ENCODE measurements at places on chromosomes 3 and 15.

- no peak for DNase-seq
Observed at GRCh38 chr3:102233881-102234280, 200.9 kb upstream of the ZPLD1 start.

DNA sequence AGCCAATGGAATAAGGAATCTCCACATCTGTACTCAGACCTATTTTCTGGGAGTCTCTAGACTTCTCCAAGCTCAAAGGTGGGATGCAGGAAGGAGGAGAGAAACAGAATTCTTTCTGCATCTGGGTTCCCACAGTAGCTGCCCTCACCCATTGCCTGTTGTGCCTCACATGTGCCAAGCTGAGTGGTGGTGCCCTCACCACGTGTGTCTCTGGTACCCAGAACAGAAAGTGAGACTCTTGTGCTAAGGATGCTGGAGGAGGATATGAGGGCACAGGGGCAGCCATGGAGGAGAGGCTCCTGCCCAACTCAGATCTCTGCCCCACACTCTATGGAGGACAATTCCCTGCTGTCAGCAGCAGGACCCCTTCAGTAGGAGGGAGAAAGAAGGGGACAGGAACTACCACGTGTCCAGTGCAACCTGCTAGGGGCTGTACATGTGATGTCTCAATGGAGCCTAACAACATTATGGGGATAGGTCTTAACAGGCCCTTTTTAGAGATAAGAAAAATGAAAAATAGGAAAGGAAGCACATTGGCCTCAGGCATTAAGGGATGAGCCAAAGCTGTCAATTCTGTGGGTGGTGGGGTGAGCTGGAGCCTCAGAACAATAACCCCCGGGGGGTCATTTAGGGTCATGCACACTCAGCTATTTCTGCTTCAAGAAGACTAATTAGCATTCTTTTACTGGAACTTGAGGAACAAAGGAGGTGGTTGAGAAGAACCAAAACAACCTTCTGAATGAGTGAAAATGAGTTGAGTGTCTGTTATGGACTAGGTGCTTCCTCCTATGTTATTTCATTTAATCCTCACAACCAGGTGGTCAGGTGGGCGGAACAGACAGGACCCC lies 16.3 kb upstream of the NOX5 start:
- no peak for DNase-seq

DNA sequence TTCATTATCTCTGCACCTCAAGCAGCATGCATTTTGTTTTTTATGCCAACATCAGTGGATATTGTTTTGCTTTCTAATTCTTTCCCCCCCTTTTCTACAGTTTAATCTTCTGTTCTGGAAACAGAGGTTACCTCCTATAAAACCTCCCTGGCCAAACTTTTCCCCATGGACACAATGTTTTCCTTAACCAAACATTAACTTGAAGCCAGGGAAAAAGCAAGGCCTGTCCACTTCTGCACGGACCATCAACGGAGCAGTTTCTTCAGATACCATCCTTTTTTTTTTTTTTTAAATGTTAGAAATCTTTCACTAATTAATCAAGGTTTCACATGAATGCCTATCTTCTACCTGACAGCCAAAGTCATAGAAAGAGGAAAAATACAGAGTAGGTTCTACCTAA lies 127.0 kb downstream of the ADAMTS9 start:
- DNase-seq = no peak

GRCh38 chr3:183506674-183507320 lies 48.7 kb downstream of the KLHL6 start:
- DNase-seq = no peak

DNA sequence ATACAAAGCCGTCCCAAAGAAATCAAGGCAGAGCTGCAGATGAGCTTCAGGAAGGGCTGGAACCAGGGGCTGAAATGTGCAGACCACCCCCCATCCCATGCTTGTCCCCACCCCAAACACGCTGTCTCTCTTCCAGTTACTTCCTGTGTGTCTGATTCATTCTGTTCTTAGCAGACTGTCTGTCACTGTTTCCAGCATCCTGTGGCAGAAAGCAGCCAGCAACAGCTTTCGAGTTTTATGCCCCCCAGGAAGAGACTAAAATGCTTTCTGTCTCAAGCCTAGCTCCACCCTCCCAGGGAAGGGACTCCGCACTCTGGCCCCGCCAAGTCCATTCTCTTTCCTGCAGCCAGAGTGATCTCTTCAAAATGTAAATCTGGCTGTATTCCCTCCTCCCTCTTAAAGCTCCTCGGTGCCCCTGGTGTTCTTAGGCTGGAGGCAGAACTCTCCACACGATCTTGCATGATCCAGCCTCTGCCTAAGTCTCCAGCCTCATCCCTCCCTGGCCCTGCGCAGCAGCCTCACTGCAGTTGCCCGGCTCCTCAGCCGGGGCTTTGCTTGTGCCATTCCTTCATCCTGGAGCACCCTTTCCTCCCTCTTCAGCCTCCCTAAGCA lies 41.5 kb downstream of the HRH1 start:
- no peak for DNase-seq

DNA sequence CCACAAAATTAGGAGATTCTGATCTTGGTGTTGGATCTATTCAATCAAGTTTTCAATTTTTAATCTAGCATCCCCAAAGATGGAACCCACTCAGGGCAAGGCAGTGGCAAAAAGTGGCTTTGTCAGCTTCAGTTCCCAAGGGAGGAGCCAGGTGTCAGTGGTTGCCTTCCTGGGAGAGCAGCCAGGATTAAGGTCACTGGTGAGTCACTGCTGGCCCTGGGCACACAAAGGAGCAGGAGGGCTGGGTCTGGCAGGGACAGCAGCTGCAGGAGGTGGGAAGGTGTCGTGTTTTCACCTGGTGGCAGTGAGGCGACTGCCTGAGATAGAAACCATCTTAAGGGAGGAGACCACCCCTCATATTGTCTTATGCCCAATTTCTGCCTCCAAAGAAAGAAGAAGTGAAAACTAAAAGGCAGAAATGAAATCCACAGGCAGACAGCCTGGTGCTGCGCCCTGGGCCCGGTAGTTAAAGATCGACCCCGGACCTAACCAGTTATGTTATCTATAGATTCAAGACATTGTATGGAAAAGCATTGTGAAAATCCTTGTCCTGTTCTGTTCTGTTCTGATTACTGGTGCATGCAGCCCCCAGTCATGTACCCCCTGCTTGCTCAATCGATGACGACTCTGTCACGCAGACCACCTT lies 5.9 kb upstream of the KLHL25 start:
- DNase-seq = no peak

- no peak for DNase-seq
Observed at GRCh38 chr3:180447136-180447535, 154.8 kb upstream of the TTC14 start.

DNA sequence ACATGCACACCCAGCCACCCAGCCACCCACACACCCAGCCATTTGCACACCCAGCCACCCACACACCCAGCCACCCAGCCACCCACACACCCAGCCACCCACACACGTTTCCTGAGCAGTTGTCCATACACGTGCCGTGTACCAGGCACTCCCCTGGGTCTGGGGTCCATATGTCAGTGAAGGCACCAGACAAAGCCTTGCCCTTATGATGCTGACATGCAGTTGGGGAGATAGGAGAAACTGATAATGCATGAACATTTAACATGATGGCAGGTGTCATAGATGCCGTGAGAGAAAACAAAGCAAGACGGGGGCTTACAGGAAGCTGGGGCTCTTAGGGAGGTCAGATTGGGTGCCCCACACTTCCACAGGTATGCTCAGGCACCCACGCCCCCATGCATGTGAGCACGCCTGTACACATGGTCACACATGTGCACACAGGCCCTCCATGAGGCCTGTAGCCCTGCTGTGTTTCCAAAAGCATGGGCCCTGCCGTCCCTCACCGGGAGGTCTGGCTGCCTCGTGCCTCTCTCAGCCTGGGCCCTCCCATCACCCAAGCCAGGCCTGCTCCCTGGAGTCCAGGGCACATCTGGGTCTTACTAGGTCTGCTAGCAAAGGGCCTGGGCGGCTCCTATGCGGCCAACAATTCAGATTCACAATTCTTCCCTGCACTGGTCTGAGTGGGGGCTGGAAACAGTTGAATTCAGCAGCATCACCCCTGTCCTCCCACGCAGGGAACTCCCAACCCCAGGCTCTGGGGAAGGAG lies 3.6 kb upstream of the DNAJB8 start:
- no peak for DNase-seq

DNA sequence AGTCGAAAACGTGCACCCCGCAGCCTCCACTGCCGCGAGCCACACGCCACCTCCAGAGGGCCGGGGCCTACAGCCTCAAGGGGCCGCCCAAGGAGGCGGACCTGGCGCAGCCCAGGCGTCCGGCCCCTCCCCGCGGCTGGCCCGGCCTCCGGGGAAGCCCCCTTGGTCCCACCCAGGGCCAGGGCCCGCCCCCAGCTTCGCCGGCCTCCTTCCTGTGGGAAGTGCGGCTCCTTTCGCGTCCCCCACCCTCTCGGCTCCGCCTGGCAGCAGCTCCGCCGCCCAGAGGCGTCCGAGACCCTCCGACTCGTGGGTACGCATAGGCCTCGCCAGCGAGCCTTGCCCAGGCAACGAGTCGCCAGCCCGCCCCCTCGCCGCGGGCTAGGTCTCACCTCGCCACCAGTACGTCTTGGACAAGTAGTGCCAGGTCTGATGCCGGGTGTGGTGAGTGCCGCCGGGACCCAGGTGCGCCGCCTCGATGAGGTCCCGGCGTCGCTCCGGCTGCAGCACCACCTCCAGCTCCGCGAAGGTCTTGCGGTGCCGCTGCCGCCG lies 642 bp downstream of the ZBTB11 start:
- no peak for DNase-seq

- DNase-seq = no peak
Observed at GRCh38 chr3:29242296-29242695, 38.6 kb upstream of the RBMS3 start.

GRCh38 chr3:110236976-110237610 lies 834.5 kb upstream of the NECTIN3 start:
- DNase-seq = no peak

DNA sequence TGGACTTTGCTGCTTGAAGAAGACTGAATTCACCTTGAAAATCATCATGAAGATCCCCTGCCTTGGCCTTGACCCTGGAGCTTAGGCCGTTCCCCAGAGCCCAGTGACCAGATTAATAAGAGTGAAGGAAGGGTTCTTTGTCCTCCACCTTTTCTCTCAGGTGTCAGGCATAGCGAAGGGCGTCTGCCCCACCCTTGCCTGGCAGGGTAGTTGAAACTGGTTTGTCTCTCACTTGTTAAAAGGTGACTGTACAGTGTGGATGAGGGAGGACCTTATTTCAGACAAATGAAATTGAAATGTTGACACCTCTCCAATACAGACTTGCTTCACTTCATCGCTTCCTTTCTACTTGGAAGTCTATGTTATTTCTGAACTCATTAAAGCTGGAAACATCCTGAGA lies 223.7 kb upstream of the BHLHE40 start:
- no peak for DNase-seq

GRCh38 chr3:36993326-36994283 lies at the start of gene MLH1:
Gene MLH1 (plus strand): TSS chr3:36993518. CDS start chr3:36993548, 30 bp downstream.
- no peak for DNase-seq

DNA sequence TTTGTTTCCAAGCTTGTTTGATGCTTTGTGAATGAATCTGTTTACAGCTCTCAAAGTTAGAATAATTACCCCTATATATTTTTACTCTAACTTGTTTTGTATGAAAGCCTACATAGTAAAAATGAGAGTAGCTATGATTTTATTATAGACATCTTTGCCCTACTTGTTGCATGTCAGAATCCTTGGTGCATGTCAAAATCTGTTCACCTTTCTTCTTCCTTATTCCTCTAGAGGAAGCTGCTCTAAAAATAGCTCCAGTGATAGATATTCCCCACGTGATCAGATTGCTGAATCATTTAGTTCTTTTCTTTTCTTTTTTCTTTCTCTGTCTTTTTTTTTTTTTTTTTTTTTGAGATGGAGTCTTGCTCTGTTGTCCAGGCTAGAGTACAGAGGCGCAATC lies 39.8 kb downstream of the LRRC49 start:
- no peak for DNase-seq

DNA sequence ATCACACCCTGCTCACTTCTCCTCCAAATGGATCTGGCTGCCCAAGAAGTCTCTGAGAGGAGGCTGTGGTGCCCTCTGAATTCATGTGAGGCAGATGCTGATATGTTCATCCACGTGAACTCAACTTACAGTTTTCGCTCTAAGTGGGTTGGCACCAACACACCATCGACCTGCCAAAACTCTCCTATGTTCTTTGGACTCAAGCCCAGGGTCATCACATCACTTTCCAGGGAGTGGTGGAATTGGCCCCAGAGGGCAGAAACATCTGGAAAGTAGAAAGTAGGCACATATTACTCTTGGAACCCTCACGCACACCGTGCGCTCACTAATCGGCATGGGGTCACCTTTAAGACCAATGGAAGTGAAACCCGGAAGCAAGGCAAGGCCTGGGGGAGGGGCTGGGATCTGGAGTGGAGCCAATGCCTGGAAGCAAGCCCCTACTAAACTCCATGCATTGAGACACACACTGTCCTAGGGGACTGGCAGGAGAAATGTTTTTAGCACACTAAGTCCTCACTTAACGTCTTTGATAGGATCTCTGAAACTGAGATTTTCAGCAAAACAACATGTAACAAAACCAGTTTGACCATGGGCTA lies 41.4 kb downstream of the SSUH2 start:
- no peak for DNase-seq

DNA sequence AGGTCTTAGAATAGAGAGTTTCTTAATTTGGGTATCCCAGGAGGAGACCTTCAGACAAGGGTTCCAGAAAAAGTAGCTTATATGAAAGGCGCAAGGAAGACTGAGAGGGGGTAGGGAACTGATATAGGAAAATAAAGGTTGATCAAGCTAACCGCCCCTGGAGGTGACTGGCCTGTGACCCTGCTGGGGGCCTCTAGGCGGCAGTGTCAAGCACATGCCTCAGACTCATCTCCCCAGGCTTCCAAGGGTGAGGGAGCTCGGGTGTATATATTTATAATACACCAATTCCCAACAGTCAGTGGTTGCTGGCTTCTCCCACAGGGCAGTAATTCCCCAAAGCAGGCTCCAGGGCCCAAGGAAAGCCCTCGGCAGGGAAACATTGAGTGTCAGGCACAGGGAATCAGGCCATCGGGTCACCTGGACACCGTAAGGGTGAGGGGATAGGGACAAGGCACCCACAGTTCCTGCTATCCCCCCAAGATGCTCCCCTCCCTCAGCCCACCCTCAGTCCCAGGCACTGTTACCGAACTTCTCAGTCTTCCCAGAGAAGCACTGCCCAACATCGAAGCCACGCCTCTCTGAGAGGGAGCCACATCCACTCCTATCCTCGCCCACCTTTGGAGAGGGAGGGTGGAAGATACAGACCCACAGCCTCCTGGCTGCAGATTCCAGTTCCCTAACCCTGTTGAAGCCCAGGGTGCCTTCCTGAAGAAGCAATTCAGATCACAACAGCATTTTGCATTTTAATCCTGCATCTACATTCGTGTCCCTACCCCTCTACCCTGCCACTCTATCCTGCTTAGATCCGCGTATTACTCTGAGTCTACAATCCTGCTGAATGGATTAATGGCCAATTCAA lies 19.5 kb upstream of the CAV3 start:
- no peak for DNase-seq

- no peak for DNase-seq
Observed at GRCh38 chr3:10253731-10254130, 5.5 kb downstream of the TATDN2 start.
